Osteocyte (in vitro differentiated cells): ENCODE measurements at places on chromosomes 11 and 22.

DNA sequence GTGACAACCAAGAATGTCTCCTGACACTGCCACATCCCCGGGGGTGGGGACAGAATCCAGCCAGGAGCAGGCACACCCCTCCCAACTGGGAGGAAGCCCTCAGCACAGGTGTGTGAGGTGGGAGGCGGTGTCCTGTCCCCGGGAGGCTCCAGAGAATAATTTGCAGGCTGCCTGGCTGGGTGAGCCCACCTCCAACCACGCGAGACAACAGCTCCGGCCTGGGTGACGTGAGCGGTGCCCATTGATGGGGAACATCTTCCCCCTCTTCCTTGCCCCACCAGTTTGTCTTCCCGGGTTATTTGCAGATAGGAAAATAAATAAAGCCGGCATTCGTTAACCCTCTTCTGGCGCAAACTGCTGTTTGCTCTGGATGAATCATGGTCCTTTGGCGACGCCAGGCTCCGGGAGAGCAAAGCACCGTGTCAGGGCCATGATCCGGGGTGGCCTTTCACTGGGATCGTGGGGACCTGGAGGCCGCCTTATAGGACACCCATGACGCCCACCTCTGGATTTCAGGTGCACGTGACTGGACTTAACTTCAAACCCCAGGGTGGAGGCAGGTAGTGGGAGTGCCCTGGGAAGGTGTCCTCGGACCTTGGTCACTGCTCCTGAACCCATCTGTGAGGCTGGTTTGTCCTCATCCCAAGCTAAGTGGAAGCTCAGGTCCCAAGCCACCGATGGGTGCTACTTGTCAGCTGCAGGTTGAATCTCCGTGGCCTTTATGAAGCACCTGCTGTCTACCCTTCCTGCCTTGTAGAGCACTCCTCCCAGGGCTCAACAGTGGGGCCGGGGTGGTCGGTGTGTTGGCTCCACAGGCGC is 13.9 kb downstream of the CCND1 start:
- DNase-seq, result no peak

DNA sequence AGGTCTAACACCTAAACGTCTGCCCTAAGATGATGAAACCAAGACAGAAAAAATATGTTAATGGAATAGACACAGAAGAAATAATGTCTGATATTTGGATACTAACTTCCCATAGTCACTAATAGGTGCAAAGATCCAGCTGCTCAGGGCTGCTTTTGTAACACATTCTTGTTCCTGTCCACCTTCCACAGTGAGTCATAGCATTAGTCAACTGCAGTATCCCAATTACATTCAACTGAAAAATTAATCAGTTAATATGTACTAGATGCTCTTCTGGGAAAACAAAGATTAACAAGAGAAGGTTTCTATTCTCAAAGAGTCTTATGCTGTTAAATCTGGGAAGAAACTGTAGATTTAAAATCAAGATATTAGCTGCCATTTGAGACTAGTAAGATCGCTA is 47.6 kb downstream of the HEPHL1 start:
- no peak for DNase-seq

DNA sequence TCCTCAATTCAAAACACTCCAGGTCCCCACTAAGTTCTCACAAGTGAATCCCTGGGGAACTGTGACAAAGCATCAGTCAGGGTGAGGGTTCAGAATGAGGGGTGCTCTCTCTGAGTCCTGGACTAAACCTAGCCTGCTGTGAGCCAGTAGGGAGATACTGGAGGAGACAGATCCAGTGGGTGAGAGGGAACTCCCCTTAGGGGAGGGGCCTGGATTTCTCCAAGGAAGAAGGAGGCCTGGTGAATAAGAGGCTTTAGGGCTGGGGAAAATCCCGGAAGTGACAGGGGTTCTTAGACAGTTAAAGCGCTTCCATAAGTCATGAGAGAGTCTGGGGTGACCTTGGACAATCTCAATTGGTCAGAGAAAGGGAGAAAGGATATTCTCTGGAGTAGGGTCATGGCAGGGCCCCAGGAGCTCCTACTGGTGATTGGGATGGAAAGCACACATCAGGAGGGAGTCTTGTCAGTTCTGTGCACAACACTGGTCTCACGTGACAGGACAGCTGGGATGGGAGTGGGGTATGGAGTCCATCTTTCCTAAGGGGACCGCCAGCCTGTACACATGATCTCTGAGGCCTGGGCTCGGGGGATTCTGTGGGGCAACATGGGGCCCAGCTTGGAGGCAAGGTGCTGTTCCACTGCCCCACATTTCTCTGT is 1.5 kb downstream of the TBC1D10A start:
- no peak for DNase-seq

DNA sequence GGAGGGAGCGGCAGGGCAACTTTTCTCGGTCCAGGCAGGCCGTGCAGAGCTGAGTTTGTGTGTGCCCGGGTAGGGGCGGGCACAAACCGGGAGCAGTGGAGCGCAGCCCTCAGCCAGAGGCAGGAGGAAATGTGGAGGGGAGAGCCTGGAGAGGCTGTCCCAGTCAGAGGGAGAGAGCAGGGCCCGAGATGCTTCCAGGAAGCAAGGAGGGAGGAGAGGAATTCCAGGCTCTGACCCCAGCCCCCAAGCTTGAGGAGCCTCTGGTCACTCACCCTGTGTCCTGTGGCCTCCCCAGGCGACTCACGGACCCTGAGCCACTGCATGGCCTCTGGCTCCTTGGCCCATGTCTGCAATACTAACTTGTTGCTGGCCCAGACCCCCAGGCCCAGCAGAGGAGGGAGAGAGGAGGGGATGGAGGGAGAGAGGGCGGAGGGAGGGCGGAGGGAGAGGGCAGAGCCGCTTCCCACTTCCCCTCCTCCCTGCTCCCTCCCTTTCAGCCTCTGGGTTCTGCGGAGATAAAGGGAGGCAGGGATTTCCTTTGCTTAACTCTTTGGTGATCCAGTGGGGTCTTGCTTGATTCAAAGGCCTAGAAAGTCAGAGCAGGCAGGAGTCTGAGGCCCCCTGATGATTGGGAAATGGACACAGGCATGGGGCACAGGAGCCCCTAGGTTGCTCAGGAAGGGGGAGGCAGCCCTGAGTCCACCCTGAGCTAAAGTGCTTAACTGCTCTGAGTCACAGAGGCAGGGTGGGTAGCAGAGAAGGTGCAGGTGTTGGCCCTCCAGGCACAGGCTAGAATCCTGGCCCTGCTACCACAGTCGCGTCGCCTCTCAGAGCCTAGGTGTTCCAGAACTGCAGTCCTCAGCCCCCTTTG is at the start of gene C1QTNF6:
Gene C1QTNF6, minus strand, starts transcription at position 357 of the 871 bp plus-strand sequence. Its CDS starts 34 bp downstream, at position 323.
- no peak for DNase-seq

DNA sequence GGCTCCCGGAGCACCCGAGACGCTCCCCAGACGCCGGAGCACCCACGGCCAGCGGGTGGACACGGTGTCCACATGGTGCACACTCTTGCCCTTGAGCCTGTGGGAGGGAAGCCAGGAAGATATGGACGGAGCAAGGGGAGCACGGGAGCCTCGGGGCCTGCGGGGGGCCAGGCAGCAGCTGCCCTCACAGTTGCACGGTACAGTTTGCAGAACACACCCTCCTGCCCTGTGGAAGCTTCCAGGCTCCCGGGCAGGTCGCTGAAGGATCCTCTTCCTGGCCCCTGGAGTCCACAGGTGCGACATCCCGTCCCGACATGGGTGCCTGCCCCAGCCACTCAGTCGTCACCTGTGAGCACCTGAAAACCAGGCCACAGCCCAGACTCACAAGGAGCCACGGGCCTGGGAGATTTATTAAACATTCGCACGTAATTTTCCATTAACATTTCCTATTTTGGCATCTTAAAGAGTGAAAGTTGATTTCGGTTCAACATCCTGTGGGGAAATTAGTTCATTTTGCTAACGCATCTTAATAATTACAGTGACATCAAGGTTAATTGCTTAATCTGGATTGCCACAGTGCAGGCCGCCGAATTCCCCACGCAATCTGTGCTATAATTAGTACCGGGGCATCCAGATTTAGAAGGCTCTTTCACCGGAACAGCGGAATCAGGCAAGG is 253.3 kb downstream of the BRD1 start:
- DNase-seq, result peak; percentile 76

GRCh38 chr11:128116885-128117284 is 470.5 kb downstream of the ETS1 start:
- no peak for DNase-seq

DNA sequence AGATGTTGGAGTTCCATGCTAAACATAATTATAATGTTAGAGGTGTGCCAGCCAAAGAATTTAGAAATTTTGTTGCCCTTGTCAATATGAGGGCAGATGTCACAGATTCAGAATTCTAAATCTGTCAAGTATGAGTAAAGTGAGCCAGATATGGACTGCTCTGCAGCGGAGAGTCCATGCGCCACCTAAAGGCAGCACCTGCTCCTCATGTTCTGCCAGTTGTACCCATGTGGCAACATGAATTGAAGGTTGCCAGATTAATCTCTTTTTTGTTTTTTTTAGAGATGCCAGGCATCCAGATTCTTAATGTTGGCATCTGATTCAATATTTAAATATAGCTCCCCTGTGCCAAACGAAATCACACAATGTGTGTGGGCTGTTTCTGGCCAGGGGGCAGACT is 678.6 kb upstream of the ANO5 start:
- DNase-seq, result no peak
